Stimulated activated CD4-positive, alpha-beta T cell treated with anti-CD3 and anti-CD28 coated beads, TNF-alpha, amount 100 ng/mL, for 1 hour (primary cell): ENCODE measurements at places on chromosomes 12 and 14.

GRCh38 chr14:48005986-48006385, 330.6 kb upstream of the MDGA2 start:
- no peak for DNase-seq

DNA sequence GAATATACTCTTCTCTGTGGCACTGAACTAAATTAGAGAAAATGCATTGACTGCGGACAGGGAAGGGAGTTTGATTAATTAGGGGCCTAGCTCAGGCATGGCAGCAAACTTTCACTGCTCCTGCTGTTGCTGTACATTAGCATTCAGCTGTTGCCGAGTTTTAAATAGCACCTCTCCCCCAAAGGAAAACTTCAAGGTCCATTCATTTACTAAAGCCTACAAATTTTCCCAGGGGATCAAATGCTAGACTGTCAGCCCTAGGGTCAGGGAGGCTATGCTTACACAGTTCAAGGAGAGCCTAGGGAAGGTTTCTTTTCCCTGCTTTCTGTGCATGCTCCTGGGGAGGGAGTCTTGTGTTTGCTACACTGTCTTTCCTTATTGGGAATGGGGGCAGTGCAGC, 60.0 kb upstream of the GZMB start:
- DNase-seq, result no peak

- no peak for DNase-seq
Measured at GRCh38 chr14:88823968-88824313, 510 bp upstream of the TTC8 start.

DNA sequence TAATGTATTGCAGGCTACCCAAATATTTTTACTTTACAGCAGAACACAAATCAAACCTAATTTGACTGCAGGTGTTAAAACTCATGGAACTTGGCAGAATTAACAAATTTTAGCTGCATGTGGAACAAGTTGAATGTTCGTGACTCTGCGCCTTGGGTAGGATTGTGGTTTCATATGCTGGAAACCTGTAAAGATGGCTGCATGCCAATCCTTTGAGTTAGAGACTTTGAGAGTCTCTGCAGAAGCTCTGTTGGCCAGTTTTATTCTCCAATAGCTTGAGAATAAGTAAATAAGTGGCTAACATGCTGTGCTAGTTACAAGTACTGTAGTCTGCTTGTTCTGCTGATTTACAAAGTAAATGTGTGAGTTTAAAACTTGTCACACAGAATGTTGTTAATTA, 77.8 kb downstream of the PDE6H start:
- no peak for DNase-seq

- no peak for DNase-seq
Measured at GRCh38 chr14:94120667-94121340, 8.6 kb downstream of the IFI27L2 start.

GRCh38 chr12:68237619-68238018, 12.0 kb upstream of the IL26 start:
- DNase-seq, result no peak

DNA sequence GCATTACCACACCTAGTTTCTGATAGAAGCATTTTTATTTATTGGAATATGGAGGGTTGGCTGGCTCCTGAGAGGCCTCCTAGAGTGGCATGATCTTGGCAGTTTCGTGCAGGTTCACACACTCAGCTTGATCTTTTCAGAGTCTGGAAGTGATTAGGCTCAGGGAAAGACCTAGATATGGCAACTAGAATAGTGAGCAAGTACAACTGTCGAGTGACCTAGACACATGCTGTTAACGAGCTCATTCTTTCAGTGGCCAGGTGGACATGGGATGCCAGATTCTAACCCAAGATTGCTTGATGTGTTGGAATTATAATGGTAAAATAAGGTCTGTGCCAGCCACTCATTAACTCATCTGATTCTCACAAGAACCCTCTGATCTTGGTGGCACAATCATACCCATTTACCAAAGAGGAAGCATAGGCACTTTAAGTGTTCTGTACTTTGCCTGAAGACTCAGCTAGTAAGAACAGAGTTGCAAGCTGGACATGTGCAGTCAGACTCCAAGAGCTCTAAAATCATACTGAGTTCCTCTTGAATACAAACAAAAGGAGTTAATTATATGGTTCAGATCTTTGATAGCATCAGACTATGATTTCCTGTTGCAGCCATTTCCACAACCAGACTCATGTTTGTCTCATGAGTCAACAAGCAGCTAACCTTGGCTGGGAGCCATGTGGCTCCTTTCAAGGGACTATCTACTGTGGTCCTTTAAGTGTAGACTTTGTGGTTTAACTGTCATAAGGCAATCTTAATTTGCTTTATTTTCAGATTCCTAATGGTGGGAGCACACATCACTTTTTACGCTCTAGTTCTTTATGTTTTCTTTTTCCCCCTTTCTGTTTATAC, 144.2 kb downstream of the PLEKHA5 start:
- peak; percentile 25 for DNase-seq

DNA sequence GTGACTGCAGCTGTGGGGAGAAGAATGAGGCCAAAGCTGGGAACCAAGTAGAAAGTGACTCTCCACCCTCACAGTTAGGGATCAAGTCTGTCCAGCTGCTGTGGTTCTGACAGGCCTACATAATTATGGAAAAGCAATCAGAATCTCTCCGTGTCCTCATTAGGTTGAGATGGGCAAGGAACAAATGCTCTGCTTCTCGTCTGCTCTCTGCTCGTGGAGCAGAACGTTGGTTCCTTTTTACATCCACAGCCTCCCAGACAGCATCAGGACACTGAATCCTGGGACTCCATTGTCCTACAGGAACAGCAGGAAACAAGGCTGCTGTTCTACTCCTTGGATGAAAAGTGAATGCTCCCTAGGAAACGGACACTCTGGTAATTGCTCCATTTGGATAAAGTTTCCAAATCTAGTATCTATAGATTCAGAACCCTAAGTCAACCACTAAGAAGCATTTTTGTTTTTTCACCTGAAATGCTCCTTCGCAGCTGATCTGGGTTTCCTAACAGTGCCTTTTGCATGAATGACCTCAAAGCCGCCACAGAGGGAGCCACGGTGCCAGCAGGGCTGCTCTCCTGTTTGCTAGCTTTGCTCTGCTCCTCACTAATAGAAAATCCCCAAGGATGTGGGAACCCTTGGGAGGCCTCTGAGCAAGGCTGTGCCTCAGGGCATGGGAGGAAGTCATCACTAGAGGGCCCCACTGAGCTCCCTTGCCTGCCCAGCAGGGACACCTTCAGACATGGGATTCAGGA, 102.0 kb downstream of the EGLN3 start:
- DNase-seq, result no peak

GRCh38 chr14:54881761-54882401, 20.7 kb downstream of the GCH1 start:
- DNase-seq, result no peak

GRCh38 chr14:89757313-89757939, 197.1 kb downstream of the EFCAB11 start:
- DNase-seq, result no peak

GRCh38 chr12:72631926-72632685, 359.9 kb downstream of the TRHDE start:
- DNase-seq, result no peak

- no peak for DNase-seq
Measured at GRCh38 chr14:70166530-70167203, 22.1 kb downstream of the SLC8A3 start.

DNA sequence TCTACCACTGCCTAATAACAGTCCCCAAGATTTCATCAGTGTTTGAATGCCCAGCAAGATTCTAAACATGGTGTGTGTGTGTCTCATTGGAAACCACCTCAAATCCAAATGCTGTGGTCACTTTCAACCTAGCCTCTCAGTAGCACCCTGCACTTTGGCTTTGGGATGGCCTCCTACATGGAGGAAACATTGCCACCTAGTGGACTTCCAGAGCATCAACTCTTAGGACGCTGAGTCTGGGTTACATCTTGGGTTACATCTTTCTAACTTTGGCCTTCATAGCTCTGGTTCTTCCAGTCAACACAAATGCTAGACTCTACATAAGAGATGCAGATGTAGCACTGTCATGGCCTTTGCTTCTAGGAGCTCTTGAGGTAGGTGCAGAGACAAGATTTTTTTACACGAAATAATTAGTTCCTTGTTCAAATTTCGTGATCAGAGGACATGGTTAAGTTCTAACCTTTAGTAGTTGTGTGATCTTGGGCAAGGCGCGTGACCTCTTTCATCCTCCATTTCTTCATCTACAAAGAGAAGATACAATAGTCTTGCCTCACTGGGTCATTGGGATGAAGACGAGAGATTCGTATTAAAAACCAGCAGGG, 113.5 kb upstream of the VASH1 start:
- DNase-seq, result no peak

DNA sequence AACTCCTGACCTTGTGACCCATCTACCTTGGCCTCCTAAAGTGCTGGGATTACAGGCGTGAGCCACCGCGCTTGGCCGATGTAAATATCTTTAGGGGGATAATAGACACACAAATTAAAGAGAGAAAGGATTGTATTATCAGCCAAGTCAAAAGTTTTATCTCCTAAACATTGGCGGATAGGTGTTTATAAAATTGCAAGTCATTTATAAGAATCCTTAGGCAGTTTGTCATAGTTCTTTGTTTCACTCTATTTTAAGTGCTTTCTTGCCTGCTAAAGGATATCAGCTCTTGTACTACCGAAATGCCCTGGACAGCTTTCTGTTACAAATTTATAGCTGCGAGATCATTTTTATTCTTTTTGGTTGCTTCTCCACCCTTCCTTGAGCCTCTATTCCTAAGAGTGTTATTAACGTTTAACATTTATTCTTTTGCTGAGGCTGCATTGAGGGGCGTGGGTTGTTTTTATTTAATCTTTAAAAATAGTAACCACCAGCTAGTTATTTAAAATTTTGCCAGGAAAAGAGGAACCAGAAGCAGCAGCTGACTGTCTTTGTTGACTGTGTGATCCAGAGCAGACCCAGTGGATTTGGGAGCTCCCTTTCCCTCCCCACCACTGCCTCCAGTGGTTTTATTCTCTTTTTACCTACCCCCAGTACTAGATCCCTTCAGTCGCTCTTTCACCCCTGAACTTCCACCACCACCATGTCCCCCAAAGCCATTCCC, 106.4 kb downstream of the DIP2B start:
- no peak for DNase-seq

- no peak for DNase-seq
Measured at GRCh38 chr14:56394826-56395530, 184.6 kb upstream of the TMEM260 start.

DNA sequence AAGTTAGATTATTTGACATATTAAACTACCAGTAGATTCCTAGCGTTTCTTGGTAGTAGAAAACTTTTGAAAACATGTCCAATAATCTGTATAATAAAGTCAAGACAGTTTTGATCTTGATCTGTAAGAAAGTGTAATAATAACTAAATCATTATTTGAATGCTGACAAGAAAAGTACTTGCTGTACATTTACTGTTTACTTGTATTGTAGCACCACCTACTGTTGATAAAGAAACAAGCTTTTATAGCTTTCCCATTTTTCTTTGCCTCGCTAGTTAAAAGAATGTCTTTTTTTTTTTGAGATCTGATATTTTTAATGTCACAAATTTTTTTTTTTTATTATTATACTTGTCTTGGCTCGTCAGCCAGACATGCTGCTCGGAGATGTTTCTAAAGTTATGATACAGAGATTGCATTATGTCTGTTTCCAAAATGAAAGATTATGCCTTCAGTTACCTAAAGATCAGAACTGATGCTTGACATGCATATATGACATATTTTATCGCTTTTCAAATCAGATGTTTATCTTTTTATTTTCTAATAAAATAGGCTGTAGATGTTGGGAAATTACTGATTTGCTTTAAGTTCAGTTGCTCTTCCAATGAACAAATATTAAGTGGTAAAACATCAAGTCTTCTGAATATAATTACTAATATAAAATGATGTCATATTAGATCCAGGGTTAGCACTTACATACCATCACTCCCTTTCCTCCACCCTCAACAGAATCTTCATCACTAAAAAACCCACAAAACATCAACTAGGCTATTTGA, 140.5 kb downstream of the AKAP6 start:
- no peak for DNase-seq

DNA sequence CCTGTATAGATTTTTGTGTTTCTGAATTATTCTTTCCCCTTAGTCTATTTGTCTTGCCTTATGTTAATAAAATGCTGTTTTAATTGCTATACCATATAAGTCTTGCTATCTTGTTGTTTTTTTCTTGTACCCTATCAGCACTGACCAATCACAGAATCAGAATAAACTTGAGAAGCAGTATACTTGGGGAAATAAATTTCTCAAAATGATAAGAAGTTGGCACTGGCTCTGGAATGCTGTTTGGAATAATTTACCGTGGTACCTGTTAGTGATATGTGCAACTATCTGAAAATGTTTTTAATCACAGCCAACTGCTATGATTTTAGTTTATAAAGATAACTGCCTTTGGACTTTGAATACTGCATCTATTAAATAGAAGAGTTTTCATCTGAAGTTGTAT, 37.9 kb upstream of the EPS8 start:
- DNase-seq, result no peak

- DNase-seq, result no peak
Measured at GRCh38 chr14:104219731-104220214, 81.4 kb downstream of the KIF26A start.

- no peak for DNase-seq
Measured at GRCh38 chr12:109732321-109733305, 19.0 kb downstream of the FAM222A start.

DNA sequence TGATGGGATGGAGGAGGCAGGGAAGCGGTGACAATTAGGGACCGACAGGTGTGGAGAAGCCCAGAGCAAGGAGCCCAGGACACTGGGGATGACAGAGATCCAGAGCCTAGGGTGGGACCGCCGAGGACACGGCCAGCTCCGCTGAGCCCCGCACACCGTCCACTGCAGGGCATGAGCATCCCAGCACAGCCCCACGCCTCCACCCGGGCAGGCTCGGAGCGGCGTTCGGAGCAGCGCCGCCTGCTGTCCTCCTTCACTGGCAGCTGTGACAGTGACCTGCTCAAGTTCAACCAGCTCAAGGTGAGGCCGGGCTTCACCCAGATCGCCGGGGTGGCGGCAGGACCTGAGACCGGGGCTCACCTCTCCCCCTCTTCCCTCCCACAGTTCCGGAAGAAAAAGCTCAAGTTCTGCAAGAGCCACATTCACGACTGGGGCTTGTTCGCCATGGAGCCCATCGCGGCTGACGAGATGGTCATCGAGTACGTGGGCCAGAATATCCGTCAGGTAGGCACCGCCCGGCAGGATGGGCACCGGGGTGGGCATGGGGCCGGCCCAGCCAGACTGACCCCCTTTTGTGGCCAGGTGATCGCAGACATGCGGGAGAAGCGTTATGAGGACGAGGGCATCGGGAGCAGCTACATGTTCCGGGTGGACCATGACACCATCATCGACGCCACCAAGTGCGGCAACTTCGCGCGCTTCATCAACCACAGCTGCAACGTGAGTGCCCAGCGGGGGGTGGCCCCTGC, 23.7 kb downstream of the SETD1B start:
- no peak for DNase-seq

GRCh38 chr12:94879542-94879941, 124.0 kb downstream of the NDUFA12 start:
- DNase-seq, result no peak

- DNase-seq, result no peak
Measured at GRCh38 chr14:54140551-54140950, 183.9 kb upstream of the BMP4 start.

GRCh38 chr12:75969768-75970167, 61.8 kb downstream of the PHLDA1 start:
- no peak for DNase-seq

- DNase-seq, result no peak
Measured at GRCh38 chr14:59294662-59294992, 106.2 kb downstream of the DAAM1 start.
